ENCODE measurements at places on chromosomes 3 and 15. TPM values are rescaled to one million over a fixed set of nuclear protein-coding genes. Genes with fewer than 3 reads are reported as not detected.

The EPHA6 gene
- not detected for total RNA-seq

The PLSCR4 gene
- total RNA-seq = 119 TPM

The PLCH1 gene
- total RNA-seq = 0.03 TPM

The RASL12 gene
- 0.39 TPM for total RNA-seq

The SI gene
- not detected for total RNA-seq

The STX19 gene
- total RNA-seq = 0.07 TPM

The SPG21 gene
- 87.0 TPM for total RNA-seq

The LPCAT4 gene
- total RNA-seq = 19.6 TPM

The IQCH gene
- total RNA-seq = 5.0 TPM

The MFGE8 gene
- 241 TPM for total RNA-seq

The GOLGA6L7 gene
- total RNA-seq = not detected

The DNAJA4 gene
- total RNA-seq = 3.4 TPM

The CCR1 gene
- not detected for total RNA-seq

The PIGB gene
- 7.9 TPM for total RNA-seq

The CD86 gene
- not detected for total RNA-seq

The IGSF10 gene
- 2.4 TPM for total RNA-seq

The B3GNT5 gene
- 3.7 TPM for total RNA-seq

The C15orf61 gene
- total RNA-seq = 2.5 TPM

The CSPG5 gene
- 0.26 TPM for total RNA-seq

The PODXL2 gene
- 5.4 TPM for total RNA-seq

The PAQR5 gene
- 0.03 TPM for total RNA-seq

The CLDND1 gene
- 112 TPM for total RNA-seq

The GPR62 gene
- 0.07 TPM for total RNA-seq

The GOLGA6D gene
- not detected for total RNA-seq

The FRMD5 gene
- total RNA-seq = 10.0 TPM

The RYR3 gene
- 0.07 TPM for total RNA-seq

The CASR gene
- not detected for total RNA-seq

The GADL1 gene
- total RNA-seq = not detected

The ZNF660 gene
- 2.2 TPM for total RNA-seq

The NAALADL2 gene
- total RNA-seq = 13.9 TPM

The MED12L gene
- total RNA-seq = 1.0 TPM

Measured in smooth muscle cell of the pulmonary artery (primary cell).